ENCODE measurements at places on chromosomes 7 and 10.

DNA sequence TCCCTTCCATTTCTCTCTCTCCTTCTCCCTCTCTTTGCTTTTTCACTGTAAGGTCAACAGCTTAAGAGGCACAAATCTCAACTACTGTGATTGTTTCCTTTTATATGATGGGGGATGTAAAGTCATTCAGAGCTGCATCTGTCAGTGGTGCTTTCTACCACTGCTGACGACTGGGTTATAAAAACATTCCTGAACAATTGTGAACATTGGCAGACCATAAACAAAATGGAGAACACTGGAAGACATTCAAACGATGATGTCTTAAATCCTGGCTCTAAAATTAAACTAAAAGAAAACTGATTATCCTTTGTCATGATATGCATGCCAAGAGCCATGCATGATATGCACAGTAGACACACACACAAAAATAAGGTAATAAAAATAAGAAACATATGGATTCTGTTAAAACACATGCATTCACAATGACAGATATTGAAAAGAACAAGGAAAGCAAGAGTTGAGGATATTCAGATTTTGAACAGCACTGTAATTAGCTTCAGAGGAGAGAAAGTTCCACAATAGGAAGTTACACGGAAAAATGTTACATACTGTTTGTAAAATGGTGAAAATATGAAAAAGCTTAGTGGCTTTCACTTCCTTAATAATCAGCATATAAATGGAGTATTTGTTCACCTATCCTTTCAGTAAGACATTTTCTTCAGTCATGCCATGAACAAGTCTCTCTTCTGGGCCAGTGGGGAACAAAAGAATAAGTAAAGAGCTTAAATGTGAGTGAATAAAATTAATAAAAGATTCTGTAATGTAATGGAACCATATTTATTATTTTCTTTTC lies 89.2 kb downstream of the RNLS start:
- no peak for DNase-seq

DNA sequence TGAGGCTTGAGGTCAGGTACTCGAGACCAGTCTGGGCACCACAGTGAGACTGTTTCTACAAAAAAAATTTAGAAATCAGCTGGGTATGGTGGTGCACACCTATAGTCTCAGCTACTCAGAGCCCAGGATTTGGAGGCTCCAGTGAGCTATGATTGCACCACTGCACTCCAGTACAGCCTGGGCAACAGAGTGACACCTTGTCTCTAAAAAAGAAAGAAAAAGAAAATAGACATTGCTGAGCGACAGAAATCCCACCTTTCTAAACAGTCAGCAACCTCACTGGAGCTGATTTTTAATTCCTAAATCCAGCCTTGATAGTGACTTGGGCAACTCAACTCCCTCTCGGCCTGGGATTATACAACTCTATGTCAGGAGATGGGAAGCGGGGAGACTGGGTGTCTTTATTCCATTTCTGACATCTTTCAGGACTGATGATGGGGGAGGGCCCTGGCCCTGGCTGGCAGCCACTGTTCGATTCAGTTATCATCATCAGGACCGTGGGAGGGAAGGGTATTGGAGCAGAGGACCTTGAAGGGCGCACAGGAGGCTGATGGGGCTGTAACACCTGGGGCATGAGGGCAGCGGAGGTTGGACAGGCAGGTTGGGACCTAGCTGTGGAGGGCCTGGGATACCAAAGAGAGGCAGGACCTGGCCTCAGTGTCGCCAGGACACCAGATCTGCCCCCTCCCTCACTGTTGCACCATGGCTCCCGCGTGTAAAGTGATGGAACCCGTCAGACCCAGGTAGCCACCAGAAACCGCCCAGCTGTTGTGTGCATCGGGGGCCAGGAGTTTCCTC lies 14.7 kb downstream of the HSPB1 start:
- no peak for DNase-seq

GRCh38 chr7:133863362-133864061 lies 263.6 kb upstream of the LRGUK start:
- DNase-seq, result no peak

DNA sequence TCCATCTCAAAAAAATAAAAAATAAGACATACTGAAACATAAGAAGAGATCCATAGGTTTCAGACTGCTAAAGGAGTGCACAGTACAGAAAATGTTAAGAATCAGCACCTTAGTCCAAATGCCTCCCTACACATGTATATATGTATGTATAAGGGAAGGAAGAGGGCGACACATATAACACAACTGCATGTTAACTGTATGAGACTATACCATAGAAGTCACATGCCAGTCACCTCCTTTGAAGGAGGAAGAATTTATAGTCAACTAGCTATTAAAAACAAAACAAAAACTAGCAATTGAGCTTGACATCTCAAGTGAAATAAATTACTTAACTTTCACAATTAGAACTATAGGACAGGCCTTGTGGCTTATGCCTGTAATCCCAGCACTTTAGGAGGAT lies 50.4 kb downstream of the IGF2BP3 start:
- DNase-seq, result no peak

DNA sequence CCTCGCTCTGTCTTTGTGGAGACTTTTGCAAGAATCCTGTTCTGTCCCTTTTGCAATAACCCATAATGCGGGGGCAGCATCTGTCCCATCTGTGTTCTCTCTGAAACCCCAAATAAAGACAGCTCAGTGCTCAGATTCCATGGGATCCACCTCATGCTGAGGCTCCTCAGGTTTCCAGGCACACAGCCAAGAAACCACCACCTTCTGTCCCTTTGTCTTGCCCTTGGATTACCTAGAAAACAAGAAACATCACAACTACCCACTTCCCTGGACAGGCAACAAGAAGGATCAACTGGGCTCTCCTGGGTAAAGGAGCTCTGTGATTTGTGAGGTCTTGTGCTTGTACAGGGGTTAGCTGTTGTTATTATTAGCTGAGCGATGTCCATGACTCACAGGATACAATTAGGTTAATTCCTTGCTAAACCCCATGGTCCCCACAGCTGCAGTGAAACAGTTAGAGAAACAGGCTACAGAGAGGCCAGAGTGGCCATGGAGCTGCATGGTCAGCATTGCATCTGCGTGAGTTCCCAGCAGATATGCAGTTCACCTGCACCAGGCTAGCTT lies 50.2 kb downstream of the CXCL12 start:
- DNase-seq, result no peak

- DNase-seq, result no peak
Measured at GRCh38 chr7:151767557-151767956, 109.4 kb downstream of the PRKAG2 start.

DNA sequence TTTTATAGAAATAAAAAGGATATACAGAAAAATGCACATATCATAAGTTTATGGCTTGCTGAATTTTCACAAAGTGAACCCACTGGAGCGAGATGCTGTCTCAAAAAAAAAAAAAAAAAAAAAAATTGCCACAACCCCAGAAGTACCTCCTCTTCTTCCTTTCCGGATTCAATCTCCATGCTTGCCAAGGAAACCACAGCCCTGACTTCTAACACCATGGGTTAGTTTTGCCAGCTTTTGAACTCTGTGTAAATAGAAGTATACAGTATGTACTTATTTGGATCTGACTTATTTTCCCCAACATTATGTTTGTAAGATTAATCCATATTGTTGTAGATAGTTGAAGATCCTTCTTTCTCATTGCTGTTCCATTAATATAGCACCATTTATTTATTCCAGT lies 40.0 kb downstream of the FANK1 start:
- no peak for DNase-seq

- DNase-seq, result no peak
Measured at GRCh38 chr7:30848121-30848855, 63.4 kb upstream of the AQP1 start.

DNA sequence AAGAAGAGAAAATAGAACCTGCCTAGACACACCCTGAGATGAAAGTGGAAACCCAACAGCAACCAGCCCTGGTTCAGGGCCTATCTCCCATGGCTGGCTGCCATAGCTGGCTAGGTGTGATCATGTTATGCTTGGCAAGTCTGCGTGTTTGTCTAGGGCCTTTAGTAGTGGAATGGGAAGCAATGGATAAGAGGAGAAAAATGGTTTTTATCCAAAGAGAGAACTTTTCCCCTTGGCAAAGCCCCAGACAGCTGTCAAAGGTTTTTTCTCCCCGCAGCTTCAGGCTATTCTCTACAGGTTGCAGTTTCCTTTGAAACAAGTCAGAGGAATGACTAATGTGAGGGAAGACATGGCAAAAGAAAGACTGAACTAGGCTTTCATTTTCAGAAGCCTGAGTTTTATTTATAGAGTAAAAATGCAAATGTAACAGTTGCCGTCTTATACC lies 161.5 kb downstream of the SEMA3D start:
- DNase-seq, result no peak

DNA sequence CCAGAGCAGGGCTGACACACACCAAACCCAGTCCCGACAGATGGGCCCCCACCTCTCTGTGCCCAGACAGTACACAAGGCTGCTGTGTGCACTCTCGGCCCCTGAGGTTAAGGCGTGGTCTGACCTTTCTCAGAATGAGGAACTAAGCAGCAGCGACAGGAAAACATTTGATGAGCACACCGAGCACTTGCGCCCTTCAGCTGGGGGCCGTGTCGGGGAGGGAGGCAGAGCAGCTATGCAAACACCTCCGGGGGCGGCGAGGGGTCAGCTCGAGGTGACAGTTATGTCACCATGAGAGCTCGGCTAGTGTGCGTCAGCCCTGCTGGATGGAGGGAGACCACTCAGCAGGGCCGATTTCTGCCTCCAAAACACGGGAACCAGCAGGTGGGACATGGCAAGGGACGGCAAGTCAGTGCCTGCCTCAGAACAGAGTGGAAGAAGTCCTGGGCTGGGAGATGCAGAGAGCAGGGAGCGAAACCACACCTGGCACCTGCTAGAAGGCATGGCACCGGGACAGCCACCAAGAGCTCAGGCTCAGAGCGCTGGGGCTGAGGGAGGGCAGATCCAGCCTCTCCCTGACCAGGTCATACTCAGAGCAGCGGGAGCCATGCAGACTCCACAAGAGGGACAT lies 57.4 kb downstream of the CHST15 start:
- DNase-seq, result peak; percentile 52

GRCh38 chr7:89593125-89593524 lies 561.1 kb upstream of the STEAP1 start:
- no peak for DNase-seq

- no peak for DNase-seq
Measured at GRCh38 chr7:36006636-36007229, 146.3 kb upstream of the EEPD1 start.

GRCh38 chr10:44959247-44960087 lies at the start of gene RASSF4:
RASSF4 (plus strand) TSS chr10:44959802; CDS start chr10:44970203, 10,401 bp downstream.
- peak; percentile 93 for DNase-seq

DNA sequence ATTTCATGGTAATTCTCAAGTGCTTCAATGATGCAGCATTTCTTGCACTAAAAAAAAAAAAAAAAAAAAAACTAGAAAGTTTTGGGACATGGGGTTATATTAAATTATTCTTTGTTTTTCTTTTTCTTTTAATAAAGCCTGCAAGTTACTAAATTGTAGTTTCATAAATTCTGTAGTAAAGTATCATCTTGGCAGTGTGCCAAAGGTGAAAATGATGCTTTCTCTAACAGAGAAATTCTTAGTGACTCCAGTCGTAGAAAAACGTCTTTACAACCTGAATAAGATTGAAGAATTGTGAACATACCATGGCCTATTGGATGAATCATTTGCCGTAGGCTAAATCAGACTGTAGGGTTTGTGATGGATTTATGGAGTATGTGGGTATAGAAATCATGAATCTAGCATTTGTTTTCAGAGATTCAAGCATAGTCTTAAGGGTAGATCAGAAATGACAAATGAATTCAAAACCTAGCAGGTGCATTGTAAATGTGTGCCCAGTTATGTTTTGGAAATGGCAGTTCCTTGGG lies 27.1 kb downstream of the RBM17 start:
- no peak for DNase-seq

DNA sequence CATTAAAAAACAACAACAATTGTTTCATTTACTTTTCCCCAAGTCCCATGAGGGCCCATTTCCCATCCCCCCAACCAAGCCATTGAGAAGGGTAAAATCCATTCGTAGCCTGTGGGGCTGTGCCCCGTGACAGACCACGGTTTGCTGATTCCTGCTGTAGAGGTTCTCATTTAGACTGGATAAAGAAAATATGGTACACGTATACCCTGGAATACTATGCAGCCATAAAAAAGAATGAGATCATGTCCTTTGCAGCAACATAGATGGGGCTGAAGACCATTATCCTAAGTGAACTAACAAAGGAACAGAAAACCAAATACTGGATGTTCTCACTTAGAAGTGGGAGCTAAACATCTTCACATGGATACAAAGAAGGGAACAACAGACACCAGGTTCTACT lies 44.9 kb downstream of the ZNF783 start:
- no peak for DNase-seq

- DNase-seq, result peak; percentile 17
Measured at GRCh38 chr7:20440472-20441105, 109.9 kb downstream of the ITGB8 start.

DNA sequence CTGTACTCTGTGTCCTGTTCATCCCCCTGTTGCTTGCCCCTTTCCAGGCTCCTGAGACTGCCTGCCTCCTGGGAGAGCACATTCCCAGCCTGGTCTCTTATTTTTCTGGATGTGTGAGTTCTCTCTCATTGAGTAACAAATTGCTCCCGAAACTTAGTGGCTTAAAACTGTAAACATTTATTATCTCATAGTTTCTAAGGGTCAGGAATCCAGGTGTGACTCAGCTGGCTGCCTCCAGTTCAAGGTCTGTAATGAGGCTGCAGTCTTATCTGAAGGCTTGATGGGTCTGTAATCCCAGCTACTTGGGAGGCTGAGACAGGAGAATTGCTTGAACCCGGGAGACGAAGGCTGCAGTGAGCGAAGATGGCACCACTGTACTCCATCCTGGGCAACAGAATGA lies 53.6 kb upstream of the PRR15 start:
- no peak for DNase-seq

GRCh38 chr7:31688372-31688771 lies 1.4 kb downstream of the PPP1R17 start:
- DNase-seq, result no peak

DNA sequence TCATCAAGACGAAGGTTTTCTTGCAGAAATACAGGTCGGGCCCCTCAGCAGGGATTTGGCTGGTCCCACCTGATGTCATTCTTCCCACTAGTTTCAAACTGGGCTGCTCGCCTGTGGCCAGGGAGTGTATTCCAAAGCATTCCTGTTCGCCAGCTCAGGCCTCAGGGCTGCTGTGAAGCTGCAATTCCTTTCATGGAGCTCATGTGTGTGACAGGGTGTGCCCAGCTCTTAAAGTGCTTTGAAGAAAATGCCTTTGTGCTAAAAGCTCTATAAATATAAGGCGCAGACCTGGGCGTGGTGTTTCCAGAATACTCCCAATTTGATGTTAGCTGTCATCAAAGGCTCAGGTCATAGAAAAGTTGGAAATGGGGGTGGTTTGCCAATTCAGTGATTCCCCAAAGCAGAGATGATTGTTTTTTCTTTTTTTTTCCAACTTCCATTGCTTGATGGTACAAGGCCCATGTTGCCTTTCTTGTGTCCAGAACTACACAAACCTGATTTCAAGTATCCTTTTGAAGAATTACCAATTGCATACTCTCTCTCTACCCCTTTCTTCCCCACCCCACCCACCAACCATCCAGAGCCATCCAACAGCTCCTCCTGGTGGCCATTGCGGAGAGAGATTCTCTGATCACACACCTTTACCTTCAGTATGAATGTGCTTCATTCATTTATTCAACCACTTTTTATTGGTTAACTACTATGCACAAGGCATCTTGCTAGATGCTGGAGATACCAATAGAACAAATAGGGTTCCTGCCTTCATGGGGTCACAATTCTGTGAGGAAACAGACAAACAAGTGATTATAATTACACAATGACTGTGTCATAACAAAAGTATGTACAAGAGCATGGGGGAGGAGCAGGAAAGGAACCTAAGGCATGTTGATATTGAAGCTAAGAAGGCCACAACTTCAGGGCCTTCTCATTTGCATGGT lies 297.3 kb upstream of the LYZL1 start:
- peak; percentile 37 for DNase-seq

- peak; percentile 40 for DNase-seq
Measured at GRCh38 chr7:27210441-27211083, 10.7 kb upstream of the HOXA13 start.
